Uterus (tissue), 4 donors: ENCODE measurements at places on chromosomes 2 and 18. TPM values are rescaled to one million over a fixed set of nuclear protein-coding genes. Genes with fewer than 3 reads are reported as not detected.

GRCh38 chr2:240787521-240788472, 32.2 kb downstream of the KIF1A start:
- no peak for DNase-seq

GRCh38 chr2:51071191-51071590, 39.3 kb upstream of the NRXN1 start:
- no peak for DNase-seq

DNA sequence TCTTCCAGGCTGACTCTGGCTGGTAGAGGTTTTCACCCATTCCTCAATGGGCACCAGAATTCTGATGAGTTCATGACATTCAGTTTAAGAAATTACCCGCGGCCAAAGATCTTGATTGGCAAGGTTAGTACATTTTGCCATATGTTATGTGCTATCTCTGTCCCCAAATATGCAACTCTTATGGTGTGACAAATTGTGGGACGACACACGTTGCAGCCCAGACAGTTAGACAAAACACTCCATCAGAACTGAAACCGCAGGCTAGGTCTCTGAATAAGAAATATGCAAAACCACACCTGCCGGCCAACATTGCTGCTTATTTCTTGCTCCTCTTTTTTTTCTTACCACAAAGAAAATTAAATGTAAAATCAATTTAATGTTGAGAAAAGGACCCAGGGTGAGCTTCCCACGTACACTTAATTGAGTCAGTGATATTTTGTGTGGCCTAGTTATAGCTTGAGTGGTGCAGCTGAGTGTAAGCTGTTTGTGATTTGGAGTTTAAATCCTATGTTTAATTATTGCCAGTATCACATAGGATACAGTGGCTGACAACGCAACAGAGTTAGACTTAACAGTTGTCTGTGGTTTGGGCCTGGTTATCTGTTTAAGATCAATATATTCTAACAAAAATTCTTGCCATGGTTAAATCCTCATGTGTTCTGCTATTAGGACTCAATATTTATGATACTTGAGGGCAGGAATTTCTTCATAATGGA, 35.7 kb upstream of the LTBP1 start:
- DNase-seq, result no peak

- no peak for DNase-seq
These were observed 7.9 kb upstream of the CETN1 start for GRCh38 chr18:572091-572830.

GRCh38 chr2:219570194-219570923, 980 bp downstream of the OBSL1 start:
- DNase-seq, result no peak

DNA sequence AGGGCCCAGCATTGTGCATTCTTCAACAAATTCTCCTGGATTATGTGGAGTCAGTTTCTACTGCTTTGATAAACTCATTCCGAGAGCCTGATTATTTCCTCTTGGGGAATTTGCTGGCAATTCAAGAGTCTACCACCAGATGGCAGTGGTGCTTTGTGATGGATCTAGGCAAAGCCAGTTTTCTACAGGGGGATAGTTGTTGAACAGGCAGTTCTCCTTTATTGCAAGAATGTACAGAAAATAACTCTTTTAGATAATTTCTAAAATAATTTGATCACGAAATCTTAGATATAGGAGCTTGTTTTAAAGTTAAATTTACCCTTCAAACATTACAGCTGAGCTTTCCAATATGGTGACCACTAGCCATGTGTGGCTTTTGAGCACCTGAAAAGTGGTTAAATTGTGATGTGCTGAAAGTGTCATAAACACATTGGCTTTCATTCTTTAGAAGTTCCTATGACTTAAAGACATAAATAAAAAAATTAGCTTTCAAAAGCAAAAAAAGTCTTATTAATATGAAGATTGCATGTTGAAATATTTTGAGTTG, 66.7 kb upstream of the HAAO start:
- peak; percentile 30 for DNase-seq

Gene LHCGR
- total RNA-seq, result not detected

Gene UGT1A3
- not detected for total RNA-seq

Gene PLA2R1
- total RNA-seq, result 24.5 TPM

GRCh38 chr2:44951714-44952113, 10.2 kb downstream of the SIX3 start:
- no peak for DNase-seq

- no peak for DNase-seq
These were observed 301.0 kb downstream of the GALR1 start for GRCh38 chr18:77550625-77551024.
